ENCODE measurements at places on chromosomes 1 and 21.
A peak's percentile ranks its signal among the peaks of the same experiment; 100 is the strongest.

DNA sequence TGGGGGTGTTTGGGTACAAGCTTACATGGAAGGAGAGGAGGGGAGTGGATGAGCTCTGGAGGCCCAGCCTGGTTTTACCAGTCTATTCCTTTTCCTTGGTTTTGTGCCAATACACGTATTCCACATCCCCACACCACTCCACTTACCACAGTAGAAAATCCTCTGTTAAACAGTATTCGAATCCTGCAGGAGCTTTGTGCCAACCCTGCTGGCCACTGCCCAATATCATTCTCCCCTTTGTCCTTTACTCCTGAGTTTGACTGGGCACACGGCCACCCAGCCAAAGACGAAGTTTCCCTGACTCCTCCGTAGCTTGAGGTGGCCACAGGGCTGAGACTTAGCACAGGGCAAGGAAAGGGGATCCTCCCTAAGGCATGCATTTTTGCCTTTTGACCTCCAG is 61.6 kb downstream of the TMCO4 start:
- DNase-seq = no peak

GRCh38 chr1:95233319-95233736 is 682 bp upstream of the RWDD3 start:
- no peak for DNase-seq

GRCh38 chr1:19662313-19662712 is 2.4 kb upstream of the HTR6 start:
- DNase-seq = no peak

- DNase-seq = no peak
These were observed 1.5 kb downstream of the STUM start for GRCh38 chr1:226549937-226550671.

DNA sequence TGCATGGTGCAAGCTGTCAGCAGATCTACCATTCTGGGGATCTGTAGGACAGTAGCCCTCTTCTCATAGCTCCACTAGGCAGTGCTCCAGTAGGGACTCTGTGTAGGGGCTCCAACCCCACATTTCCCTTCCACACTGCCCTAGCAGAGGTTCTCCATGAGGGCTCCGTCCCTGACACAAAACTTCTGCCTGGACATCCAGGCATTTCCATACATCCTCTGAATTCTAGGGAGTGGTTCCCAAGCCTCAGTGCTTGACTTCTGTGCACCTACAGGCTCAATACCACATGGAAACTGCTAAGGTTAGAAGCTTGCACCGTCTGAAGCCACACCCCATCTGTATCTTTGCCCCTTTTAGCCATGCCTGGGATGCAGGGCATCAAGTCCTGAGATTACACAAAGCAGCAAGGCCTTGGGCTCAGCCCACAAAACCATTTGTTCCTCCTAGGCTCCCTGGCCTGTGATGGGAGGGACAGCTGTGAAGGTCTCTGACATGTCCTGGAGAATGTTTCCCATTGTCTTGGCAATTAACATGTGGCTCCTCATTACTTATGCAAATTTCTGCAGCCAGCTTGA is 117.0 kb upstream of the NFIA start:
- no peak for DNase-seq

GRCh38 chr1:10958614-10959013 is 53.8 kb upstream of the TARDBP start:
- no peak for DNase-seq

- DNase-seq = no peak
These were observed 3.5 kb upstream of the CLEC20A start for GRCh38 chr1:178500091-178500770.

DNA sequence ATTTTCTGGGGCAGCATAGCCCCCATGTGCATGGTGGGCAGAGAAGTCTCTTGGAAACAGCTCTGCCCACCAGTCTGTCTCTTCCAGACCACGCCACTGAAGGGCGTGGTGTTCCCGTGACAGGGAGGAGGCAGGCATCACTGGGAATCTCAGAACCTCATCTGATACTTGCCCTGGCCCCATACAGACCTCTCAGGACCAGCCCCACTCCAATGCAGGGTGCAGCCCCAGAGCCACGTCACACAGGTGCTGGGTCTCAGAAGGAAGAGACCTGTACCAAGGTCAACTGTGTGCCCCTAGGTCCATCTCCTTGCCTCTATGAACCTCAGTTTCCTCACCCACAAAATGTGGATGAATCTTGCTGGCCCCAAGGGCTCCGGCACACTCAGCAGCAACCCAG is 7.3 kb downstream of the RAP1GAP start:
- DNase-seq = no peak

DNA sequence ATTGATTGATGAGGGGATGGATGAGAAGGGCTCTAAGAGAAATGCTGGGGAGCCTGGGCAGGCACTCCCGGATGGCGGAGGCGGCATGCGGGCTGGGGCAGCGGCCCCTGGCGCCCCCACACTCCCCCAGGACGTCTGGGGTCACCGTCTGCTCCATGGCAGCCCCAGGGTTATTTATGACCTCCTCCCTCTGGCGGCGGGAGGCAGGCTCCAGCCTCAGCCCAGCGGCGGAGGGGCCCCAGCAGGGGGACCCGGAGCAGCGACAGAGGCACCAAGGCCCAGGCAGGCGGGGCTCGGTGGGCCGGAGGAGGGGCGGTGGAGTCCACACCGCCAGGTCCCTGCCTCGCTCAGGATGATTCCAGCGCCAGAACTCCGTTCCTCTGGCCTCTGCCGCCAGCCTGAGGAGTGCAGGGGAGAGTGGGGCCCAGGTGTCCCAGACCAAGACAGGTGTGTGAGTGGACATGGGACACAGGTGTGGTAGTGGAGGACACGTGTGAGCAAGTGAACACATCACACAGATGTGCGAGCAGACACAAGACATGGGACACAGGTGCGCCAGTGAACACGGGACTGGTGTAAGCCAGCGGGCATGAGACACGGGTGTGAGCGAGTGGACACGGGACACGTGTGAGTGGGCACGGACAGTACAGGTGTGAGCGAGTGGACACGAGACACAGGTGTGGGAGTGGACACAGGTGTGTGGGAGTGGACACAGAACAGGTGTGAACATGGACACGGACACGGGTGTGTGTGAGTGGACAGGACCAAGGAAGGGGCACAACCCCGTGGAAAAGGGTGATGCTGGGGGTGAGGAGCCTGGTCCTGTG is 2.5 kb upstream of the SAMD11 start:
- DNase-seq = no peak

DNA sequence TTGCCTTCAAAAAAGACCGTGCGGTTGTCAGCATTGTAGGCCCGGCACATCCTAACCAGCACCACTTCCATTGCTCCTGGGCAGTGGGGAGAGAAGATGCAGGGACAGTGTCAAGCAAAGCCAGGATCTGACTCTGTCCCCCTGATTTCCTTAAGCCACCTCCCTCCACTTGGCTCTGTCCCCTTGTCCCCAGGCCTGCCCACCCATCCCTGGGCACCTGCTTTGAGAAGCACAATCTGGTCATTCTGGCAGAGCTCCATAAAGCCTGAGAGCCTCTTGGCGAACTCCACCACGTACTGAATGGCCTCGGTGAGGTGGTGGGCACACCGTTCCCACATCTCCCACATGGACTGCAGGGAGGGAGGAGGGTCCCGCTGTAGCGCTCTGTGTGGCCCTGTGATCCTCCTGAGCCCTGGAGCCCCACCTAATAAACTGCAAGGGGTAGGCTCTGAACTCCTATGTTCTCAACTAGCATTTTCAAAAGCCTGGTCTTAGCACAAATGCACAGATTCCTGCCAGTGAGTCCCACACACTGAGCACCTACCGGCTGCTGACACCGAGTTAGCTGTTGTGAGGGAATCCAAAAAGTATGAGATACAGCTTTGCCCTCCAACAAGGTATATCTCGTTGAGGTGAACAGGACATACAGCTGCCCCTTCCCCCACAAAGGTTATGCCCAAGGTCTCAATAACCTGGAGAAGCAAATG is 8.2 kb upstream of the LINGO4 start:
- no peak for DNase-seq

DNA sequence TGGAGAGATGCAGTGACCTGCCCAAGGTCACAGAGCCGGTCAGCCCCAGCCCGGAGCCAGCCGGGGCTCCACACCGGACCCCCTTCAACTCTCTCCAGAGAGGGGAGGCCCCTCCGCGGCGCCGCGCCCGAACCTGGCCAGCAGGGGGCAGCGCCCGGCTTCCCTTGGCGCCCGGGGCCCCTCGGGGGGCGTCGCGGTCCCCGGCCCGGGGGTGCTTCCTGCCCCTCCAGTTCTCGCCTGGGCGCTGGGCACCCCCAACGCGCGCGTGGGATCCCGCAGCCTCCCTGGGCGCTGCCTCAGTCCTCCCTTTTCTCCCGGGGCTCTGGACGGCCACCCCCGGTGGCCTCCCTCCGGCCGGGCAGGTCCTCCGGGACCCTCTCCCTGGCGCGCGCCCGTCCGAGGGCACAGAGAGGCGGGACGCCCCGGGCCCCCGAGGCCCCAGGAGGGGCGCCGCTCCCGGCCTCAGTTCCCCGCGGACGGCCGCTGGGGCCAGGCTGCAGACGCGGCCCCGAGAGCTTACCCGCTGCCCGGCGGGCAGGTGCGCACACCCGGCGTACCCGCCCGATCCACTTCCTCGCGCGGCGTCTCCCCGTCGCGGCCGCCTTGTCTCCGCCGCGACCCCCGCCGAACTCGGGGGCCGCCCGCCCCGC is 406 bp downstream of the HTR1D start:
- DNase-seq = peak; percentile 5

- DNase-seq = no peak
These were observed 14.0 kb downstream of the A3GALT2 start for GRCh38 chr1:33306653-33307493.

DNA sequence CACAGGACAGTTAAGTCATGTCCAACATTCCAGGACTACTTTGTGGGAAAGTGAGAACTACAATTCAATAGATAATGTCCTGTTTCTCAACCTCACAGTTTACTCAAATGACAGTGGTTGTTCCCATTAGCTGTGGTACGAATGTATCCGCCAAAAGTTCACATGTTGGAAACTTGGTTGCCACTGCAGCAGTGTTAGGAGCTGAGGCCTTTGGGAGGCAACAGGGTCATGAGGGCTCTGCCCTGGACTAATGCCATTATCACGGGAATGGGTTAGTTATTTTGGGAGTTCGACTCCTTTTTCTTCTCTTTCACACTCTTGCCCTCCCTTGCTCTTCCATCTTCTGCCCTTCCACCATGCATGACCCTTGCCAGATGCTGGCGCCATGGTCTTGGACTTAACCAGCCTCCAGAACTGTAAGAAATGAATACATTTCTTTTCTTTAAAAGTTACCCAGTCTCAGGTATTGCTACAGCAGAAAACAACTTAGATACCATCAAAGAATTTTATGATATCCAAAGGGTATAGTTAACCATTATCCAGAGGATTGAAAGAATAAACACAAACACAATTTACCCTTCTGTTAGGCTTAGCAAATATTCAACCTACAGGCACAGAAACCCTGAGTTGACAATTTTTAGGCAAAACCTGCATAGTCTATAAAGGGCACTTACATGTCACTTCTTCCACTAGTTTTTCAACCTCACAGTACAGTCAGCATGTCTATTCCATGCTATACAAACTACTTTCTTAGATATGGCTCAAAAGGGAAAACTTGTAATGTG is 7.4 kb downstream of the BCL10 start:
- DNase-seq = no peak
